ENCODE measurements at places on chromosomes 4 and X.

DNA sequence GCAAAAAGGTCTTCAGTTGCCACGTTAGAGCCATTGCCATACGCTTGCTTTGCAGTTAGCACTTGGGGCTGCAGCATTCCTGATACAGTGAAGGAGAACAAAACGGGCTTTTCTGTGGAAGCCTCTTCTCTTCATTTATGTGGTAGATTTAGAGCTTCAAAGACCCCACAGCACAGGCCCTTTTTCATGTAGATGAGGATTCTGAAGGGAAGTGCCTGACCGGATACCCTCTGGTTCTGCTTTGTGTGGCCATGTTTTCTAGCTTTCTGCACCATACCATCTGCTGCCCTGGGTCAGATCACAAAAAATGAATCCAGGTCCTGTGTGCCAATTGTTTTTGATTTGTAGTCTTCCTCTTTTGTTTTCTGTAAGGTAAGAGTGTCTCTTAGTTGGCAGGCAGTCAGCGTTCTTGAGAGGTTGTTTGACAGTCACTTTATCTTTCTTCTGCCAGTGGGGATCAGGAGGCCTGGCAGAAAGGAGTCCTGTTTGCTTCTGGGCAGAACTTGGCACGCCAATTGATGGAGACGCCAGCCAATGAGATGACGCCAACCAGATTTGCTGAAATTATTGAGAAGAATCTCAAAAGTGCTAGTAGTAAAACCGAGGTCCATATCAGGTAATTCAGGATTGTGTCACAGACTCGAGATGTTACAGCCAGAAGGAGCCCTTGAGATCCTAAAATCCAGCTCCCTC lies 7.7 kb downstream of the LAP3 start:
- DNase-seq = no peak

GRCh38 chr4:45030059-45030458 lies 303.7 kb upstream of the GNPDA2 start:
- no peak for DNase-seq

DNA sequence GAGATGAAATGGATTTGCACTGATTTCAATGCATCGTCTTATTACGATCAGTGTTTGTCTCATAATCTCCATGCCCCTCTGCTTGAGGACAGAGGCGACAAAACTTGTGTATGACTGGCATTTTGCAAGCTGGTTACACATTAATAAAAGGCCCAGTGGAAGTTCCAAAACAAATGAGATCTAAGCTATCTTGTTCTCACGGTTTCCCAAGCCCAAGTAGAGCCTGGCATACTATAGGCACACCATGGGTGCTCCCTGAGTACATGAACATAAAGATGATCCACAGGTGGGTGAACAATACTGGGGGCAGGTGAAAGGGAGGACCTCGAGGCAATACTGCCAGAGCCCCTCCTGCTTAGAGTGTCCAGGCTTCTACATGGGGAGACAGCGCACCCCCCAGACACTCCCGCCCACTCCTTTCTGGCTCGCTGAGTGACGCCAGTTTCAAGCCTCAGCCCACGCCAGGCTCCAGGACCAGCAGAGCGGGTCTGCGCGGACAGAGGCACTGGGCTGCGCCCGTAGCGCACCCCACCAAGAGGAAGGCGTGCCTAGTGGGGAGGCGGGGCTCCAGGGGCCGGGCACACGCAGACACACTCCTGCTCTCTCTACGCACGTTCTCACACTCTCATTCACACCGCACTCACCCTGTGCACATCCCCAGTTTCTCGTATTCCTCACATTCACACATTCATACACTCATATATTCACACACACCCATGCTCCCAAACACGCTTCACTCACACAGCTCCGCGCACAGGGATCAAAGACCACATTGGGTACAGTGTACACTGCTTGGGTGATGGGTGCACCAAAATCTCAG lies 8.9 kb upstream of the GSX2 start:
- no peak for DNase-seq

GRCh38 chrX:136967966-136968365 lies 65.8 kb downstream of the GPR101 start:
- DNase-seq = no peak

GRCh38 chr4:89129080-89129640 lies 17.8 kb downstream of the TIGD2 start:
- DNase-seq = no peak

DNA sequence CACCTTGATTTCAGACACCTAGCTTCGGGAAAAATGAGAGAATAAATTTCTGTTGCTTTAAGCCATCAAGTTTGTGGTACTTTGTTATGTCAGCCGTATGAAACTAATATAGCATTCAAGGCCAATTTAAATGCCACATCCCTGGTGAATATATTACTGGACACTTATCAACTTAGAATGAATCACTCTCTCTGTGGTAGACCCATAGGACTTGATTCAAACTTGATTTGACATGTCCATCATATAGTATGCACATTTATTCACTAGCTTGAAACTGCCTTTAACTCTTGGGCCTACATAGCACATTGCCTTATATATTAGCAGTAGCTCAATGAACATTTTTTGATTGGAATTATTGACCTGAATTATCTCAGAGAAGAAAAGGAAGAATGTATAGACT lies 172.3 kb downstream of the ADGRA3 start:
- no peak for DNase-seq

DNA sequence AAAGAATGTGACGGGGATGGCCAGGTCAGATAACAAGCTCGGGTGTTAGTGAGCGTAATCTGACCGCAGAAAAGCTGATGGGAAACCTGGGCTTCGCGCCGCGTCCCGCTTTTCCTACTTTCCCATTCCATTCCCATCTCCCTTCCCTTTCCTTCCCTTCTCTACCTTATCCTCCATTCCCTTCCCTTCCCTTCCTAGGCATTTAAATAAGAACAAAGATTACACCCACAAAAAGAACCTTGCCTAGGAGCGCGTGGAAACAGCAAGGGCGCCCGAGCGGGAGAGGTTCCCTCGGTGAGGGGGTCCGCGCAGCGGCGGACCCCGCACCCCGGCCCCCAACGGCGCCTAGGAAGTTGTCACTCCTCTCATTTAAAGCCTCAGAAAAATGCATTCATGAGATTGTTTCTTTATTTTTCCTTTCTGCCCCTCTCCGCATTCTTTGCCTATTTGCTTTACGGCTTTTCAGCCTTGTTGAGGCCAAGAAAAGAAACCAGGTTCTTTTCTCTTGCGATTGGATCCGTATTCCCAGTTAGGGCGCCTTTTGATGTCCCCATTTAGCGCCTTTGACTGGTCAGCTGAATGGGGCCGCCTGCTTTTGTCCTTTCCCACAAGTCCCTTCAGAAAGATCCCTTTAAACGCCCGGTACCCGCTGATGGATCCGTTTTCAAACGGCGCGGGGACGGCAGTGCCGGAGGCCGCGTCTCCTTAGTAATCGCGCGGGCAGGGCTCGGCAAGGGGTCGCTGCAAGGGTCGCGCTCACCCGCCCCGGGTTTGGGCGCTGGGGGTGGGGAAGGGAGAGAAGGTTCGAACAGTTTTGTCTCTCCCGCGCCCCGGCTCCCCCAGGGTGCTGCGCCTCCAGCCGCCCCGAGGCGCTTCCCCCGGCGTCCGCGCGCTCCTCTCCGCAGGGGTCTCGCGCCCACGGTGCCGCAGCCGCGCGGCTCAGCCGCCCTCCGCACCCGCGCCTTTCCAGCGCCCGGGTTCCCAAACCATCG lies 54.1 kb upstream of the TMEM33 start:
- DNase-seq = no peak

- no peak for DNase-seq
Measured at GRCh38 chr4:36304138-36304681, 22.8 kb downstream of the DTHD1 start.

DNA sequence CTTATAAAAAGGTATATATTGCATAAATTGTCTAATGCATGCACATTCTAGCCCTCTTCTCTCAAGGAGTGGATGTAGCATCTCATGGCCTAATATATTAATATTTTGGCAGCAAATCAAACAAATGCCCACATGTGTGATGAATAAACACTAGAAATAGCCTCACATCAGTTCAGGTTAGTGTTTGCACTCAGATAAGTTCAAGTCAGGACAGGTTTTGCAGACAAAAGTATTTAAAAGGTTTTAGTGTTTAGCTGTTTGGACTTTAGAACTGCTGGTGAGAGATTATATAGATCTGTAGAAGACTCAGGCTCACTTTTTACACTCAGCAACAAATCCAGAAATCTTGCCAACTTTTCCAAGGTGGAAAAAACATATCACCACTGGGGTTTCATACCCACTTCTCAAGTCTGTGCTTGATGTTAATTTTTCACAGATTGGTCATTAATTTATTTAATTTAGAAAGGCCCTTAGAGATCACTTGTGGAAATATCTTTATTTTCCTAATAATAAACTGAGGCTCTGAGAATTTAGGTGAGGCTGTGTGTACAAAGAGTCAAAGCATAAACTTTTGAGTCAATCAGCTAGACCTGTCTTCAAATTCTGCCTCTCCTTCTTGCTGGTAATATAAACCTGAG lies 362.6 kb downstream of the GASK1B start:
- DNase-seq = no peak

DNA sequence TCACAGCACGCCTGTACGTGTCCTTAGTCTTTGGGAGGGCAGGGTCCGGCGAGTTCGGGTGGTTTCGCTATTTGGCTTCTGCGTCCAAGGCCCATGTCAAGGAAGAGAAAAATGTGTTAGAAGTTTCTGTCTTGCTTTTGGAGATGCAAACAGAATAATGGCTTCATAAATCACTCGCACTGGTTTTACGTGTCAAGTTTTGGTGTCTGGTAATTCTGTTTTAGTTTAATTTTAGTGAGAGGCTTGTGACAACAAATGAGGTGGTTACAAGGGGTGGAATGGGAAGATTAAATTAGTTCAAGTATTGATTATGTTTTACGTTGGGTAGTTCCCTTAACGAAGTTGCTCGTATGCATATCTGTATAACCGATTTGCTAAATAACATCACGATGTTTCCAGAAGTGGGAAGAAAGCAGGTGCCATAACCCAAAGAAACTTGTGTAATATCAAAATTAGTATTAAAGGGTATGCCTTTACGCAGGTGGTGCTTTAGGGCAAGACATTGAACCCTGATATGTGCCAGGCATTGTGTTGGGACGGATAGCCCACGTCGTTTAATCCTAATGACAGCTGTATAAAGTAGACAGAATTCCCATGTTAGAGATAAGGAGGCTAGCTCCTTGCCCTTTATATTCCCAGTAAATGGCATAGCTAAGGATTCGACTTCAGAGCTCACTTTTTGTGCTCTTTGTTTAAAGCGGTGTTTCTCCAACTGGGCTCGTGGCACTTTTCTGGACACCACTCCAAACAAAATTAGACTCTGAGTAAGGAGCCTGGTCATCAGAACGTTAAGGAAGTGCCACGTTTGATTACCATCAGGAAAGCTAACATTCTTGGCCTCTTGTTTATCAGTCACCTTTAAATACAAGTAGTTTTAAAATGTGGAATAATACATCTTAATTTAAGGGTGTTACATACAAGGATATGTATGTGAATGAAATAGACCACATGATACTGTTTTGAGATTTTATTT lies 843 bp downstream of the RPL34 start:
- DNase-seq = no peak

- DNase-seq = no peak
Measured at GRCh38 chrX:119211649-119212014, 24.5 kb upstream of the PGRMC1 start.

- DNase-seq = no peak
Measured at GRCh38 chrX:149157976-149158375, 347.1 kb downstream of the IDS start.

Measured in NCI-H510A (cell line).